Activated T-cell treated with anti-CD3 and anti-CD28 coated beads for 48 hours (primary cell): ENCODE measurements at places on chromosomes 3 and 15.

GRCh38 chr3:149963485-149963884 lies 7.2 kb downstream of the PFN2 start:
- no peak for DNase-seq

DNA sequence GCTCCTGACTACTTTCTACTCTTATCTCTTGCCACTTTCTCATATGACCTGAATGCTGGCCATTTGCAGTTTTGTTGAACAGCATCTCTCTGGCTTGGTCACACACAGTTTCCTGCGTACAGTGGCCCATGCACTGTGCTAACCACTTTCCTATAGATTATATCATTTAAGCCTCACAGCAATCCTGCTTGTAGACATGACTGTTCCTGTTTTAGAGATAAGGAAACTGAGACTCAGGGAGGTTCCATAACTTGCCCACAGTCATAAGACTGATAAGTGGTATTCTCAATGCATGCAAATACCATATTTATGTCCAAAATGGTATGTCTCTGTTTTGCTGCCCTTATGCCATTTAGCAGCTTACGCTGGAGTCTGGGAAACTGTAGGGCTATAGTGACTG lies 229.5 kb downstream of the NR1D2 start:
- no peak for DNase-seq

DNA sequence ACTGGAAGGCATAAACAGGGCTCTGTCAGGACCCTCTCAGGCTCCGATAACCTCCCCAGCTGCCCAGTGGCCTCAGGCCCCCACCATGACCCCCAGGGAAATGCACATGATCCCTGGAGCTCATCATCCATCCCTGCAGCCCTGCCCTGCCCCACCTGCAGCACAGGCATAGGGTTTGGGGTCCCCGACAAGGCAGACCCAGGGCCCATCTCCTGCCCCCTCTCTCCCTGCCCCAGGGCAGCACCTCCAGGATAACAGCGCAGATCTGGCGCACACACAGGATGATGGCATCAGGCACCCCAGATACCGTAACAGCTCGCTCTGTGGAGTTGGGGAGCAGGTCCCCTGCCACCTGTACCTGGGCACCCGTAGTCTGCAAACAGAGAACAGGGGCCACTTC lies 4.5 kb downstream of the GPR62 start:
- no peak for DNase-seq

GRCh38 chr3:128553560-128553959 lies 60.6 kb upstream of the GATA2 start:
- no peak for DNase-seq

DNA sequence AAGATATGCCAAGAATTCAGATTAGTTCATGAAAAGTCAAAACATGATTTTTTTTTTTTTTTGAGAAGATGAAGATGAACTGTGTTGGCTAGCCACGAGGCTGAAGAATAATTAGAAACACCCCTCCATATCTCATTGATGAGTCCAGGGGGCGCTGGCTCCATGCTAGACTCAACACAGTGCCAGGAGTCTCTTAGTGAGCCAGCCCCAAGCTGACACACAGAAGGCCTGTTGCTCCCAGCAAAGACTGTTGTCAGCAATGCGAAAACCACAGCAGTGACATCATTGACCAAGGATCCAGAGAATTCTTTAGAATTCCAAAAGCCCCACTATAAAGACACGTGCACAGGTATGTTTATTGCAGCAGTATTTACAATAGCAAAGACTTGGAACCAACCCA lies 185.2 kb downstream of the ANXA2 start:
- no peak for DNase-seq

GRCh38 chr15:76871930-76872329 lies 33.2 kb downstream of the SCAPER start:
- DNase-seq, result no peak

DNA sequence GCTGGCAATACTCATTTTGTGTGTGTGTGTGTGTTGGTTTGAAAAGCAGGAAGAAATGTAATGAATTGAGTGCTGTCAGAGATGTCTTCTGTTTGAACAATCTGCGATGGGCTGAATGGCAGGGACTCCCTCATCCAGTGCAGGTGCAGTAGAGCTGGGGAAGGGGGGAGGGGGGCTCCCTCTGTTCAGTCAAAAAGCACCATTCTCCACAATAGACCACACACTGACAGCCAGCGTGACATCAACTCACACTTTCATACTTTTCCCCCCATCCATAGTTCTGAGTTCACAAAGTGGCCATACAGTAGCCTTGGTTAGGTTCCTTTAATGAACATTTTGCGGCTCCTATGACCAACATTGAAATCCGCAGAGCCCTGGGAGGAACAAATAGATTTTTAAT lies 10.4 kb downstream of the SOX2 start:
- DNase-seq, result no peak

GRCh38 chr3:122535964-122536631 lies 21.4 kb upstream of the KPNA1 start:
- no peak for DNase-seq

DNA sequence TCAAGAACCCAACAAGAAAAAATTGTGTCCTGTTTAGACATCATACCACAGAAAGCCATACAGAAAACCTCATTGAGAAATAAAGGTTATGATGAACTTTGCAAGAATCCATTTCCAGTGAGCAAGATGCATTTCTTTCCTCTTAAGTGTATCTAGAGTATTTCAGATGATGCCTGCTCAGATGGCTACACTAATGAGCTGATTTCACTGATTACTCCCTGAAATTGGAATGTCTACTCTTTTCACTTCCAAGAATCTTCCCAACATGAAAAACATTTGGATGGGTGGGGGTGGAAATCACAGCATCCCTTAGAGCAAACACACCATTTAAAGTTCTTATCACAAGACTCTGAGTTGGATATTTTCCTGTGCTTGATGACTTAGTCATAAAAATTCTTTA lies 41.4 kb upstream of the IL12A start:
- DNase-seq, result no peak

GRCh38 chr3:152968388-152969024 lies 133.6 kb downstream of the P2RY1 start:
- no peak for DNase-seq
